Cardiac atrium fibroblast (primary cell): ENCODE measurements at places on chromosomes 2 and 18. TPM values are rescaled to one million over a fixed set of nuclear protein-coding genes. Genes with fewer than 3 reads are reported as not detected.

The TUBA3E gene
- total RNA-seq = not detected in 2 replicates

The GPR155 gene
- 2.5 and 6.0 TPM in 2 replicates for total RNA-seq

The ACAA2 gene
- total RNA-seq = 41.3 and 49.5 TPM in 2 replicates

The CKAP2L gene
- 0.72 and 1.1 TPM in 2 replicates for total RNA-seq

The KCNIP3 gene
- total RNA-seq = 4.4 and 10.3 TPM in 2 replicates

The SLC38A11 gene
- not detected in 2 replicates for total RNA-seq

The SCG2 gene
- total RNA-seq = 0.32 and 2.3 TPM in 2 replicates

The KLHL29 gene
- 5.2 and 6.2 TPM in 2 replicates for total RNA-seq

The ZNF385B gene
- total RNA-seq = not detected in 2 replicates

The LCT gene
- total RNA-seq = not detected in 2 replicates

The LIMS1 gene
- total RNA-seq = 70.1 and 86.7 TPM in 2 replicates

The FRZB gene
- total RNA-seq = 0.49 TPM in 1 of 2 replicates, not detected in the other

The DNAH7 gene
- total RNA-seq = 1.8 TPM in 1 of 2 replicates, not detected in the other

The SPC25 gene
- total RNA-seq = 2.0 and 2.1 TPM in 2 replicates

The SLC4A5 gene
- total RNA-seq = under 0.01 and 0.16 TPM in 2 replicates

The SCYGR3 gene
- not detected in 2 replicates for total RNA-seq

The GPR75 gene
- total RNA-seq = 0.81 TPM in 1 of 2 replicates, not detected in the other

The KIAA2012 gene
- total RNA-seq = not detected in 2 replicates

The TRMT61B gene
- total RNA-seq = 4.5 and 5.2 TPM in 2 replicates

The TTC21B gene
- total RNA-seq = 6.5 and 13.0 TPM in 2 replicates

The SERPINB2 gene
- total RNA-seq = not detected in 2 replicates

The BCL2L11 gene
- total RNA-seq = 0.97 and 3.4 TPM in 2 replicates

The EGR4 gene
- not detected in 2 replicates for total RNA-seq

The DLX1 gene
- total RNA-seq = not detected in 2 replicates

The TPGS2 gene
- 140 and 185 TPM in 2 replicates for total RNA-seq

The CNDP1 gene
- total RNA-seq = not detected in 2 replicates

The CAVIN2 gene
- 57.2 and 84.5 TPM in 2 replicates for total RNA-seq

The TUBB8B gene
- not detected in 2 replicates for total RNA-seq

The TMEM200C gene
- not detected in 2 replicates for total RNA-seq

The FAM210A gene
- total RNA-seq = 8.5 and 10.2 TPM in 2 replicates

The FBXO15 gene
- total RNA-seq = not detected in 2 replicates

The DSG4 gene
- total RNA-seq = not detected in 2 replicates

The PROKR1 gene
- not detected in 2 replicates for total RNA-seq

The KCNJ3 gene
- total RNA-seq = not detected in 2 replicates

The AFTPH gene
- 7.2 and 10.7 TPM in 2 replicates for total RNA-seq

The GKN2 gene
- total RNA-seq = not detected in 2 replicates

The AMER3 gene
- not detected in 2 replicates for total RNA-seq
